Caudate nucleus (tissue), 63 donors: ENCODE measurements at places on chromosomes 2 and 18.
A peak's percentile ranks its signal among the peaks of the same experiment; 100 is the strongest.

DNA sequence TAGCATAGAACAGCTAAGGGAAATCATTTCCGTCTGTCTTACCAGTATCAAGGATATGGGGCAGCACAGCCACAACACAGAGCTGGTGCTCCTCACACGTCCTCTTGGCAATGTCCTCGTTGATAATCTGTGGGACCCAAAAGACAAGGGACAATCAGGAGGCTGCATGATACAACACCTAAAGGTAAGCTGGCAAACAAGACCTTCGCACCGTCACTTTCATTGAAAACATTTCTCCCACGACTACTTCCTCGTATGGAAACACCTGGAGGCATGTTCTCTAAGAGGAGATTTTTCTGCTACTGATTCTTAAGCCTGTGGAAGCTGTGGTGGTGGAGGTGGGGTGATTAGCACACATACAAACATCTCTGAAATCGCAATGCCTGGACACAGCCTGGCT is 23.7 kb downstream of the PDIA6 start:
- DNase-seq: no peak

DNA sequence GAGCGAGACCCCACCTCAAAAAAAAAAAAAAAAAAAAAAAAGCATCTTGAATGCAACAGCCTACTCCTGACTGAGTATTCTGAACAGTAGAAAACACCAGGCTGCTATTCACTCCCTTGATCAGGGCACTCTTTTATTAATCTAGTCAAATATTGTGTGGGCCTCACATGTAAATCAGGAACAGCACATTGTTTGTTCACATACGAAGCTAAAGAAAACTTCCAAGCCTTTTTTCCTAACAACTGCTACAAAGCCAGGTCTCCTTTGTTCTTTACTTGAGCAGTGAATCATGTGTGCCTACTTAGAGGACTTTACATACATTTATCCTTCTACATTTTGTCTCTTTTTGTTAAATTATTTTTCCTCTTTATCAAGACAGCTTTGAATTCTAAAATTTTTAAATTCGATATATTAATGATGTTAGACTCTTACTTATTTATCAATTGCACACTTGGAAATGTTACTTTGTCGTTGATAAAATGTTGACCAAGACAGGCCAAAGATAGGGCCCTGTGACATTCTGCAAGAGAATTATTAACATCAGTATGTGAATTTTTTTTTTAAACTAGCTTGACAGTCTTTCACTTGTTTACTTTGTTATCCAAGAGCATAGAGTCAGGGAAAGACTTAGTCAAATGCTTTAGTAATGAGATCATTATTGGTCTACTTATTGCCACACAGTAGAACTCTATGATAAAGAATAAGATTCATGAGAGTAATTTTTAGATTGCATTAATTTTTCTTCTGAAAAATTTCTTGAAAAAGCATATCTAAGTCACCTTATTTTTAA is 13.2 kb downstream of the SPATS2L start:
- DNase-seq: no peak

DNA sequence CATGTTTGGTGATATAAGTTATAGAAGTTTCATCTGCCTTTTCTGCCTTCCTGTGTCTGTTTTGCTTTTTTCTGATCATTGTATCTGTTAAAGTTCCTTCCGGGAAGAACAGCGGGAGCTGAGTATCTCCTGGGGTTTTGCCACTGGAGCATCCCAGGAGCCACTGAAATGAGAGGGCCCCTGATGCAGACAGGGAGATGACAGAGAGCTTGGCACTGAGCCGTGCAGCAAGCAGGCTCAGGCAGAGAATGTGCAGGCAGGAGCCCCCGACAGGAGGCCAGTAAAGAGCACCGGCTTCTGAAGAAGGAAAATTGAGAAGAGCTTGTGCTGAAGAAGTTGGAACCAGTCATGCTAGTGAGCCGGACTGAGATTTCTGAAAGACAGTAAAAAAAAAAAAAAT is 137.8 kb downstream of the TDRD15 start:
- no peak for DNase-seq

DNA sequence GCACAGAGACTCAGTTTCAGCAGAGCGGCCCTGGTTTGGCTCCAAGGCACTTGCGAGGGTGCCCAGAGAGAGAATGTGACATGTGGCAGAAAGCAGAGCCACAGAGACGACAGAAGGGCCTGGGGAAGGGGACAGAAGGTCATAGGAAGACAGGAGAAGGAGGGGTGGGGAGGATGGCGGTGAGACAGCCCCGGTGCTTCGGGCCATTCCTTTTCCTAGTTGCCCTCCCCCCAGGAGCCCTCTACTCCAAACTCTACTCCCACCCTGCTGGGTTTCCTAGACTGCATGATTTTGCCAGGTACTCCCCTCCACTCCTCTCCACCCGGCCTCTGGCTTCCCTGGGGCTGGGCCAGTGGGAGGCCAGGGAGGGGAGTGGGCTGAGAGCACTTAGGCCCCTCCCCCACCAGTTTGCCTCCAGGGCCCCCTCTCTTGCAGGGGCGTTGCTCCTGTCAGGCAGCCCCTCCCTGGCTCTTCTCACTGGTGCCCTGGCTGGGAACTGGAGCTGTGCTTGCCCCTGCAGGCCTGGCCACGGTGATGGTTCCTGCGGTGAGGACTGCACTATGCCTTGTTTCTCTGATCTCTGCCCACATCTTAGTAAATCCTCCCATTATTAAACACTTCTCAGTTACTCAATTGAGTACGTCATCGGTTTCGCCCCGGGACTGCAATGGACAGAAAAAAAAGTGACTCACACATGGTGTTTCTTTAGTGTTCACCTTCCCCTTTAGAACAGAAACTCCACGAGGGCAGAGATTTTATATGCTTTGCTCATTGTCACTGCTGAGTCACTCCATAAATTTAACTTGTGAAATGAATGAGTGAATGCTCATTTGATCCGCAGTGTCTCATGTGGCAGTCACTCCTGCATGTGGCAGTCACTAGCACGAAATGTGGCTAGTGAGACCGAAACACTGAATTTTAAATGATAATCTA is 58.7 kb upstream of the SP3 start:
- DNase-seq: no peak

GRCh38 chr2:180077295-180077906 is 70.3 kb upstream of the CWC22 start:
- DNase-seq: no peak

GRCh38 chr2:128813352-128814034 is 494.8 kb upstream of the HS6ST1 start:
- DNase-seq: no peak

DNA sequence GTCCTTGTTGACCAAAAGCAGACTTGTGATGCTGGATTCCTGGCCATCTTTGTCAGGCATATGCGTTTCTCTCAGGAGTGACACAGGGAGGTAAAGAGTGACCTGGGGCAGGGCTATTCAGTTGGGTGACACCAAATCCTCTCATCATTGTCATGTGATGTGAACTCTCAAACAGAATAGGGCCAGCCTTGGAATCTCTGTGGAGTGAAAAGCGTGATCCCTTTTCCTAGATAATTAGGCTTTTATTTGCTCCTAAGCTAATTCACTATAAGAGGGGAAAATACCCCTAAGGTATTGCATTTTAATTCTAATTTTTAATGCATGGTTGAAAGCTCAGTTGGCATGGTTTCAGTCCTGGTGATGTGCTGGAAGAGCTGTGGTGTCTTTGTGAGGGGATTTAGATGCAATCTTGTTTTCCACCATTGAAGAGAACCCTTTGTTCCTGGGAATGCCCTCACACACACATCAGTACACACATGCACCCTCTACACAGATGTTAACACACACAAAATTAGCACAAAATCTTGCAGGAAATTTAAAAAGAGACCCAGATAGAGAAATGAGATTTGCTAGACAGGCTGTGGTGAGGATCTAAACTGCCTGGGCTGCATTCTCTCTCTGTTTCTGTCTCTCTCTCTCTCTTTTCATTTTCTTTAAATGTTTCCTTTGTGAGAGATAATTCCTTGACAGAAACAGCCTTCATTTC is 349.9 kb downstream of the TSN start:
- DNase-seq: no peak

DNA sequence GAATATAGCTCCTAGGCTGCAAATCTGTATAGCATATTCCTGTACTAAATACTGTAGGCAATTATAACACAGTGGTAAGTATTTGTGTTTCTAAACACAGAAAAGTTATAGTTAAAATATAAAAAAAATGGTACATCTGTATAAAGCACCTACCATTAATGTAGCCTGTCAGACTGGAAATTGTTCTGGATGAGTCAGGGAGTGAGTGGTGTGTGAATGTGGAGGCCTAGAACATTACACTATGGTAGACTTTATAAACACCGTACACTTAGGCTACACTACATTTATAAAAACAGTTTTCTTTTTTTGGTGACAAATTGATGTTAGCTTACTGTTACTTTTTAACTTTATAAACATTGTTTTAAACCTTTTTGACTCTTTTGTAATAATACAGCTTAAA is 226.3 kb downstream of the CCDC85A start:
- DNase-seq: no peak

GRCh38 chr2:64327129-64327509 is 126.8 kb upstream of the LGALSL start:
- DNase-seq: no peak

- no peak for DNase-seq
Observed at GRCh38 chr2:48946449-48947048, 191.0 kb upstream of the LHCGR start.

DNA sequence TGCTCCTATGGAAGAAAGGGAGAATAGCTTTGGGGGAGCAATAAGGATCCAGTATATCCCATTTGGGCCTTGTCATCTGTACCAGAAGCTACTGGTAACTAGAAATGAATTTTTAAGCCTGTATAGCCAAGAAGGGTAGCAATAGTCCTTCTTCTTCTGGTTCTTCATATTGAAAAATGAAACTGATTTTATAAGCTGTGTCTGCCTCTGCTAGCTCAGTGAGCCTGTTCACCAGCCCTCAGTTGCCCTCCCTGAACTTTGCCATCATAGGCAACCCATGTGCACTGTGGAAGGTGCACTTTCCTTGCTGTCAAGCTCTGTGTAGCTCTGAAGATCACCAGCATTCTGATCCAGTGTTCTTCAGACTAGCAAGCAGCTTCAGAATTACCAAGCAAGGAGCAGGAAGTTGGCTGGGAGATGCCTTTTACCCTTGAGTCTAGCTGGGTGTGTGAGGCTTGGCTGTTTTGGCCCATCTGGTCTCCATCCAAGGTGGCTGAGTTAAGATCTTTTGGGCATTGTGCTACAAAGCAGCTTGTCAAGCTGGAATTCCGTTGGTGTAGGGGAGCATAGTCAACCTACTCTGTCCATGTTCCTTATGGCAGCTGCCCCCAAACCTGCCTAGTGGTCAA is 55.8 kb upstream of the MGAT5 start:
- no peak for DNase-seq

DNA sequence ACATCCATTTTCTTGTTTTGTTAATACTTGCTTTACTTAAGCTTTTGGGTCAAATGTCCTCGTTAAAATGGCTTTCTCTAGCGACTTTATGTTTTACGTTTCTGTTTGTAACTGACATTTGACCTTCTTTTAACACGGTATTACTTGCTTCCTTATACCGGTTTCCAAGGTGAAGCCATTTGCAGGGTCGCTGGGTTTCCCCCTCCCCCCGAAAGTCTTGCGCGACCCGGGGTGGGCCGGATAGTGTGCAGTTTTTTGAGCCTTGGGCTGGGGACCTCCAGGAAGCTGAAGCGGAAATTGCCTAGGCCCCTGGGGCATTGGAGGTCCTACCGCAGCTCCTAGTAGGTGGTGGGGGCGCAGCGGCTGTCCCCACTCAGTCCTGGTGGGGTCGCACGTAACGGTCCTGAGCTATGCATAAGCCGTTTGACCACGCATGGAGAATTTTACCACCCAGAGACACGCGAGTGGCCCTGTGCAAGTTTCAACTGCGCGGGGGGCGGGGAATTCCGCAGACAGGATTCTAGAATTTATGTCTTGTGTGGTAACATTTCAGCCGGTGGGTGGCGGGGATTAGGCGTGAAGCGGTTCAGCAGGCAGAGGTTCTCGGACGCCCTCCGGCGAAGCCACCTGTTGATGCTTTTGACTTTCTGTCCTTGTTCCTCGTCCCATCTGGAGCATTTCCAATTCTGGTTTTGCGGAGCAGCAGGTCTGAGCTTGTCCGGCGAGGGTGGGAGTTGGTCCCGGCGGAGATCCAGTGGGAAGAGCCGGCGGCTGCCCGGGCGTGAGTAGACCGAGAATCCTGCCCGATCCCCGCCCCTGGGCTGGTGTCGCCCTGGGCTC is 2.4 kb downstream of the CFLAR start:
- peak; percentile 40 for DNase-seq

GRCh38 chr2:218567797-218568189 is 358 bp downstream of the USP37 start:
- no peak for DNase-seq

DNA sequence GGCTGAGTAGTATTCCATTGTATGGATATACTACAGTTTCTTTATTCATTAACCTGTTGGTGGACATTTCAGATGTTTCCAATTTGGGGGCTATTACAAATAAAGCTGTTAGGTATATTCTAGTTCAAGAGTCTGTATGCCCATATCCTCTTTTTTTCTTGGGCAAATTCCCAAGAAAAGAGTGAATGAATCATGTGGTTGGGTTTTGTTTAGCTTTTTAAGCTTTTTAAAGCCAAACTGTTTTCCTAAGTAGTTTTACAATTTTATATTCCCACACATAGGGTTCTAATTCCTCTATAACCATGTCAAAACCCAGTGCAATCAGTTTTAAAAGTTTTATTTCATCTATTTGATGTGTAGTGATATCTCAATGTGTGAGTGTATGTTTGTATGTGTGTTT is 44.9 kb upstream of the BAZ2B start:
- DNase-seq: no peak

DNA sequence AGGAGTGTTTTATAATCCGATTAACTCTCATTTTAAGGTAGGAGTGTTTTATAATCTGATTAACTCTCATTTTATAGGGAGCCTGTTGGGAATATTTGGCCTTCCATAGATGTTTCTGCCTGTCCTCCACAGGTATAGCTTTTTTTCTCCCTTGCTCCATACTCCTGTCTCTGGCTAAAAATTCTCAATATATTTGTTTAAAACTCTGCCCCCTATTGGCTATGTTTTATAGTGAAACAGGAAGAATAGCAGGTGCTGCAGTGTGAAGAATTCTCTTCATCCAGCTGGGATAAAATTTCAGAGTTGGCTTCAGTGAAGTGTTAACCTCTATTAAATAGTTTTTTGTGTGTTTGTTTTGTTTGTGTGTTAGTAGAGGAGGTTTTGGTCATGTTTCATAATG is 1046.0 kb upstream of the TMEFF2 start:
- no peak for DNase-seq

DNA sequence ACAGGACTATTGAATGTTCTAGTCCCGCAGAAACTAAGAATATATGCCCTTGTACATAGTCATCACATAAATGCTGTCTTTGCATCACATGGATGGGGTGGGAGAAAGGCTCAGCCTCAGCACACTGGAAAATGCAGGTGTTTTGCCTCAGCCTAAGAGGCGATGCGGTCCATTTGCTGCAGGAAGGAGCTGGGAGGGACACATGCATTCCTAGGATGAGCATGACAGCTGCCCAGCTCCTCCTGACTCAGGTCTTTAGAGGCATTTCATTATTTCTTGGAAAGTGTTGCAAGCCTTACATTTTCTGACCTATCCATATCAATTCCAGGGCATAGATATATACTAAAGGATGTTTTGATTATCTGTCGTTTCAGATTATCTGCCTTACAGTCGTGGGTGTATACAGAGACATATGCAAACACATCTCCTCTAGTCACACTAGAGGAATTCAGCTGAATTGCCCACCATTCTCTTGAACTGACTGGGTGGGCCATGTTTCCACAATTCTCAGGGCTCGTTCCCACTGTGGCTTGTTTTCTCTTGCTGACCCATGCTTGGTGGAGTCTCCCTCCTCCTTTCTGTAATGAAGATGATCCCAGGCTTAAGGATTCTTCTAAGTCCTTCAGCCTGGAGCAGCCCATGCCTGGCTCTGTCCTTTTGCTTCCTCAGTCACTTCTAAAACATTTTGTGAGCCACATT is 156.9 kb downstream of the SETBP1 start:
- DNase-seq: no peak

- DNase-seq: no peak
Observed at GRCh38 chr18:305003-305501, 37.2 kb upstream of the THOC1 start.
